ENCODE measurements at places on chromosomes 13 and 19.
A peak's percentile ranks its signal among the peaks of the same experiment; 100 is the strongest.

DNA sequence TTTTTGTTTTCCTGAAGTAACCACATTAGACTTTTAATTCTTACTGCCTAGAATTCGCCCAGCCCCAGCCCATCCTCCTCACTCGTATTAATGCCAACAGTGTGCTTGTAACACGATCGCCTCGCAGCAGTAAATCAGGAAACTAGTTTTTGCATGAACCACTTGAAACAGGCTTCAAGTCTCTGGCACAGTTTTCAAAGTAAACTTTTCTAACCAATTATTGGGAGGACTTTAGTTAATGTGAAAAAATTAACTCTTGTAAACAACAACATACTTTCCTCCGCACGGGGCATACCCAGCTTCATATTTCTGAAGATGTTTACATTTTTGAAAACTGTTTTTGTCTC lies 39.2 kb downstream of the TNFRSF19 start:
- peak; percentile 17 for DNase-seq

DNA sequence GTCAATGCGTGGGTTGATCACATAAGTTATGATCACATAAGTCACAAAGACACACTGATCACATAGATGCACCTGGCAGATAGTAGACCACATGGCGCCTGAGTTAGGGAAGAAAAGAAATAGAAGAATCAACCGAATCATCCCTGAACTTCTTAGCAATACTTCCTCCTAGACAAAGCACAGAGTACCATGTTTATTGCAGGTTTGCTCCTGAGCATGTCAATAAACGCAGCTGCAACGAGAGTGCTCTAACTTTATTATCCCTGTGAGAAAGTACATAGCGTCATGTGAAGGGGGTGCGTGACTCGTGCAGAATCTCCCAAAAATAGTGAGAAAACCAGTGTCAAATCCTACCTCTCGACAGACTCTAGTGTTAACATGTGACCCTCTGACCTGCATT lies 17.3 kb downstream of the NCR1 start:
- no peak for DNase-seq

- DNase-seq, result no peak
Measured at GRCh38 chr19:9523885-9524474, 14.5 kb downstream of the ZNF426 start.

GRCh38 chr13:23763318-23763717 lies 125.9 kb downstream of the MIPEP start:
- peak; percentile 45 for DNase-seq

GRCh38 chr13:91136806-91137205 lies 210.7 kb upstream of the MIR17HG start:
- no peak for DNase-seq

- no peak for DNase-seq
Measured at GRCh38 chr13:95233026-95233635, 68.1 kb downstream of the ABCC4 start.

DNA sequence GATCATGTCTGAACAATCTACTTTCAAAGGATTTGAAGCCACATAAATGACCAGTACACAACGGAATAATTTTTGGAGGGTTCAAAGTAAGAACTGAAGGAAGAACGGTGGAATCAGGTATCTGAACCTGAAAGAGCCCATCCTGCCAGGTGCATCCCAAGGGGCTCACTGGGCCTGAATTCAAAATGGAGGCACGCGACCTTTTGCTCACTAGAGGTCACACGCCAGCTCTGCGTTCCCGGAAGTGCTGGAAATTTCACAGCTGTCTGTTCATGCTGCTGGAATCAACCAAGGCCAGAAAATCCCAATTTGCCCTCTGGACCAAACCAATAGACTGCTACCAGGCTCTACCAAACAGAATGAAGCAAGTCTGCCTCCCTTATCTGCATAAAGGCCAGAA lies 4.2 kb upstream of the RASA3 start:
- no peak for DNase-seq

GRCh38 chr13:34164582-34164981 lies 346.6 kb downstream of the RFC3 start:
- no peak for DNase-seq

DNA sequence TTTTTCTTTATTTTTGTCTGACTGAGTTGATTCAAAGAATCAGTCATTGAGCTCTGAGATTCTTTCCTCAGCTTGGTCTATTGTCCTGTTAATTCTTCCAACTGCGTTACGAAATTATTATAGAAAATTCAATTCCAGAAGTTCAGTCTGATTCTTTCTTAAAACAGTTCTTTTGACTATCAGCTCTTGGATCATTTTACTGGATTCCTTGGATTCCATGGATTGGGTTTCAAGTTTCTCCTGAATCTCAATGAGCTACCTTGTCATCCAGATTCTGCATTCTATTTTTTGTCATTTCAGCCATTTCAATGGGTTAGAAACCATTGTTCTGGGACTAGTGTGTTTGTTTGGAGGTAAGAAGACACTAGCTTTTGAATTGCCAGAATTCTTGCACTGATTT lies 169.3 kb downstream of the PCDH20 start:
- no peak for DNase-seq

- DNase-seq, result no peak
Measured at GRCh38 chr19:524062-524674, 7.4 kb upstream of the CDC34 start.

DNA sequence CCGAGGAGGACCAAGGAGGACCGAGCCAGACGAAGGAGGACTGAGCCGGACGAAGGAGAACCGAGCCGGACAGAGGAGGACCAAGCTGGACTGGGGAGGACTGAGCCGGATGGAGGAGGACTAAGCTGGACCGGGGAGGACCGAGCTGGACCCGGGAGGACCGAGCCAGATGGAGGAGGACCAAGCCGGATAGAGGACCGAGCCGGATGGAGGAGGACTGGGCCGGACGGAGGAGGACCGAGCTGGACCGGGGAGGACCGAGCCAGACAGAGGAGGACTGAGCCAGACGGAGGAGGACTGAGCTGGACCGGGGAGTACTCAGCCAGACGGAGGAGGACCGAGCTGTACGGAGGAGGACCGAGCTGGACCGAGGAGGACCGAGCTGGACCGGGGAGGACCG lies 3.2 kb downstream of the PIP5K1C start:
- no peak for DNase-seq

GRCh38 chr13:98143601-98144026 lies 720 bp downstream of the FARP1 start:
- no peak for DNase-seq

DNA sequence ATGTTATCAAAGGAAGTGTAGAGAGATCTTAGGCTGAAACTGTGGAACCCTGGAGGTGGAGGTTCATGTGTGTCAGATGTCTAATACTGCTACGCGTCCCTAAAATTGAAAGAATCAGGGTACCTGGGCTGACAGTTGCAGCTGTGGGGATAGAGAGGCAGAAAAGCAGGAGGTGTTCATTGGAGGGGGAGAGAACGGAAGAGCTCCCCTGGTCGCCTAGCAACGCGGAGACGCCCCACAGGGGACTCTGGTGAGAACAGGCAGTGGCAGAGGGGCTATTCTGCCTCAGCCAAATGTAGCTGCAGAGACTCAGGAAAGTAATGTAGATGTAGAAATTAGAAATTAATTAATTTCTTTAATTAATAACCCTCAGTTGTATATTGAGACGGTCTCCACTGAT lies 10.1 kb upstream of the ZNF835 start:
- DNase-seq, result no peak
